AG08395 (cell line): ENCODE measurements at places on chromosomes 2 and 18.

GRCh38 chr2:239423551-239423950 lies 22.7 kb upstream of the HDAC4 start:
- no peak for DNase-seq

DNA sequence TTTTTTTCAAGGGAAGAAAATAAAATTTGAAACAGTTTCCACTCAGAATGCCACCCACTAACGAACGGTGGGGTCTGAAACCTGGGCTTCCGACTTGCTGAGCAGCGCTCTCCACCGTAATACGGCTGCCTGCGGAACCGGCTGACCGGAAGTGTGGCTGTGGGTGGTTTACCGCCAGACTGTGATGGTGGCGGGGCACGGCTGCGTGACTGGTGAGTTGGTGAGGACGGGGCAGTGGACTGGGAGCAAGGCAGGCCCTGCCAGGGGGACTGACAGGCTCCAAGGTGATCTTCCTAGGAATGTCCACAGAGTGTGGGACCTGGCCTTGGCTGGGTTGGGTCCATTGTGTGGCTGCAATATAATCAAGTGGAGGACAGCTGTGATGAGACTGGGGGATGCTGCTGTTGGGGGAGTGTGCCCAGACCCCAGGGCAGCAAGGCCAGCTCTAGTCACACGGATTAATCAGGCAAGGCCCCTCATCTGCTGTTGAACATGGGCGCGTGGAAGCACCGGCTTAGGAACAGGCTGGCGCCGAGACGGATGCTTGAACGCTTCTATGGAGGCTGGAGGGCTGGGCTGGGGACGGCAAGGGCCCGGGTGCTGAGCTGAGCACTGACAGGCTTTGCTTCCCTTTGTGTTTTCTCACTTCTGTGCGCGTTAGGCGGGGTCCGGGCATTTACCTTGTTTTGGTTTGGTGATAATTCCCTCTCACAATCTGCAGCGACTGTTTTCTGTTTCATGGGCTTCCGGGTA lies 357.7 kb upstream of the SPRED2 start:
- DNase-seq: no peak

DNA sequence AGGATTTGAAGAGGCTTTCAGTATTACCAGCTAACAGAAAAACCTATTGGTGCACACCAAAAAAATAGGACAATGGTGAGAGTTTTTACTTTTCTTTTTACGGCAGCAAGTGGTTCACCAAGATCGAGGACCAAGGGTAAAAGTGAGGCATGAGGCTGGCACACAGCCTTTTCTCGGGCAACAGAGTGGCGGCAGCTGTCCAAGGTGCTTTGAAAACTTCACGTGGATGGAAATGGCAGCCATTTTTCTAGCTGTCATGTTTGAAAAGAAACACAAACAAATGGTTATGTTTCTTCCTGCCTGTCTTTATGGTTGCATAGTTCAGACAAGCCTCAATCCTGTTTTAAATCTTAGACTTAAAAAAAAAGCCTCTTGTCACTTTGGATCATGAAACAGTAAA lies 812.5 kb upstream of the CHAC2 start:
- no peak for DNase-seq

DNA sequence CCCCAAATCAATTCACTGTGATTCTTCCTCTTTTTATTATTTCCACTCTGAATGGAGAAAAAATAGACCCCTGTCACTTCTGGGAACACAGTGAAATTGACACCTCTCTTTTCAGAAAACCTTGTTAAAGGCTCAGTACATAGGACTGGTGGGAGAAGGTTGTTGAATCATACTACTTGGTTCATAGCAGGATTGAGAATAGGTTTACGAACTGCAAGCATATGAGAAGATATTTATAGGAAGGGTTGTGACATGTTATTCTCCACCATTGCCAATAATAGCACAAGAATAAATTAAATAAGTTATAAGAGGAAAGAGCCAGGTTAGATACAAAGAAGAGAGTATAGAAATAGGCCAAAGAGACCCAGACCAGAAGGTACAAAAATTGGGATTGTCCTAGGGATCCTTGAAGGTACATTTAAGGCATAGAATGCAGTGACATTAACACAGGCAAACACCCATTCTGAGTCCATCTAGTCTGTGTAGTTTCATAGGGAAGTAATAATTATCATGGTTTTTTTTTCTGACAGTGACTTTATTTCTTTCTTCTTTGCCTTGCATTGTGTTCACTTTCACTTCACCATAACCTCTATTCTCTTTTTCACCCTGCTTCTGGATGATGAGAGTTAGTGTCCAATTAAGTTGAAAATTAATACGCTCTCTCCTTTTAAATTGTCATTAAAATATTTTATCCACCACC lies 21.8 kb upstream of the SERPINE2 start:
- DNase-seq: no peak

- DNase-seq: no peak
Observed at GRCh38 chr2:47336259-47337238, 66.4 kb upstream of the MSH2 start.

- DNase-seq: no peak
Observed at GRCh38 chr2:18787726-18788125, 198.4 kb upstream of the NT5C1B start.

- no peak for DNase-seq
Observed at GRCh38 chr2:45833968-45834344, 182.5 kb downstream of the PRKCE start.

DNA sequence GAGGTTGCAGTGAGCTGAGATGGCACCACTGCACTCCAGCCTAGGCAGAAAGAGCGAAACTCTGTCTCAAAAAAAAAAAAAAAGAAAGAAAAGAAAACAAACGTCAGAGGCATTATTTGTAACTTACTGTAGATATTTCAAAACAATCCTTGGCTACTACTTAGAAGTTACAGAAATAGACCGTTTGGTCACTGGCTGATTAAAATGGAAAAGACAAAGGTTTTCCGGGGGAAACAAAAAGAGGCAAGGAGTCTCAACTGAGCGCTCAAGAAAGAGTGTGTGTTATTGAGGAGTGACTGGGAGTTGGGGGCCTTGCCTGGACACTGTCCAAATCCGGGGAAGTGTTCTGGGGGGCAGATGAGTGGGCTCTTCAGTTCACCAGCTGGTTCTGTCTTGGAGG lies 47.6 kb downstream of the TEX44 start:
- peak; percentile 47 for DNase-seq

GRCh38 chr18:58223717-58224424 lies 179.8 kb downstream of the NEDD4L start:
- DNase-seq: peak; percentile 91
